ENCODE measurements at places on chromosomes 3 and 15.

DNA sequence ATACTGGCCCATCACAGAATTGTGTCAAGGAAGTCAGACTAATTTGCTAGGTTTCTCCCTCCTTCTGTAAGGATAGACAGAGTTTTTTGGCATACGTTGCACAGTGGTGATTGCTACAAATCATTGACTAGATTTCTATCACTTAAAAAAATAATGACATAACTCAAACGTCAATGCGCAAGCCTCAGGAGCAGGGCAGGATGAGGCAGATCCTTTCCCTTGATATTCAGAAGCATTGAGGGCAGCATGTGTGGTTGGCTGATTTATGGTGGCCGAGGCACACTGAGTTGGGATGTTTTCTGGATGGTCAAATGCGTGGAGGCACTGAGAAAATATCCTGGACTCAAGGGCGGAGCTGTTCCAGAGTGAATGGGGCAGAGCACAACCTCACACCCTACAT lies 14.4 kb downstream of the THSD4 start:
- DNase-seq: no peak

- DNase-seq: no peak
These were observed 46.8 kb downstream of the LSM3 start for GRCh38 chr3:14225421-14225820.

- no peak for DNase-seq
These were observed 30.1 kb downstream of the PLA2G4D start for GRCh38 chr15:42064271-42064670.

- DNase-seq: no peak
These were observed 941 bp upstream of the SH3BP5 start for GRCh38 chr3:15333099-15333955.

Measured in NCI-H524 (cell line).